T follicular helper cell (primary cell): ENCODE measurements at places on chromosomes 5 and 9.

DNA sequence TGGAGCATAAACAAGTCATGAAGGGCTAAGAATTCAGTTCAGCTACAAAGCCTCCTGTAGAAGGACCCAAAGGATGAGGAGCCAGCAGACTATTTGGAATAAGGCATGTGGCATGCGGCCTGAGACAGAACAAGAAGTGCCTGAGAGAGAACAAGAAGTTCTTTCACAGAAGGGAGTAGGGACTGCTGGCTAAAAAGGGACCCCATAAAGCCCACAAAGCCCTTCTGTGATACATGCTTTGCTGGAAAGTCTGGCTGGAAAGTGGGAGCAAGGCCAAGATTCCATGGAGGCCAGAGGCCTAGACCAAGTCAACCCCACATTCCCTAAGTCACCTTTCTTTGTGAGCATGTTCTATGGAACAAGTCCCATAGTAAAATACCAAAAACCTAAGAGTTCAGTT, 35.9 kb upstream of the UBAP2 start:
- no peak for DNase-seq

DNA sequence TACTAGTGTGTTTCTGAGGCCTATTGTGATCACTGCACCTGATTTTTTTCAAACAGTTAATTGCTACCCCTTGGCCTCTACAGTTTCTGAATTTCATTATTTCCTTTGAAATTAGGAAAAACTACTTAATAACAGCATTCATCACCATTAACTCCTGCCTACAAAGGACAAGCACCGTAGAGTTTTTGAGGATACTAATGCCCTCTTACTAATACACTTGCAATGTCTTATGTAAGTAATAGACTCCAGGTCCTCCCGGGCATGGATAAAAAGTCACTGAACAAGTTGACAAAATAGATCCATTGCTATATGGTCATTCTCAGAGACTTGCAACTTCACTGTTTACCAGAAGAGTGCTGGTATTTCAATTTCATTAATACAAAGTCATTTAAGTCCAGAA, 1172.5 kb downstream of the CDH12 start:
- no peak for DNase-seq

DNA sequence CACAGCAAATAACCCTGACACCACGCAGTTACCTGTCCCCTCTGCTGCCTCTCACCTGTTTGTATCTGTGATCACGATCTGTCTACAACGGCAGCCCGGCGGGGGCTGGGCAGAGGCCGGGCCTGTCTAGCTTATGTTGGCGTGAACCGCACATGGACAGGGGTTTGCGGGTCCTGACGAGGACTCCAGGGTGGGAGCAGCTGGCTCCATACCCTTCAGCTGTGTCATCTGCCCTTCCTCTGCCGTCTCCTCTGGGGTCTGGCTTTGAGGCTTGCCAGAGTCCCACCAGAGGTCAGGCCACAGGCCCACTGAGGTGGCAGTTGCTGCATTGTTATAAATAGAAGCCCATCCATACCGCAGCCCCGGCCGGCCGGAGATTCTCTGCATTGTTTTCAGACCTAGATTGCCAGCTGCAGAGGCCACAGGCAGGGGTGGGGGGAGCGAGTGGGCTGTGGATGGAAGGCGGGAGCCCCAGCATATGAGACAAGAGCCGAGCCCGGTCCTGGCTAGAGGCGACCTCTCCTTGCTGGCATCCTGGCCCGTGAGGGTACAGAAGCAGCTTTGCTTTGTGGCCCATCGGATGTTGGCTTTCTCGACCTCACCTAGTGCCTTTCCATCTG, 37.8 kb downstream of the FAM78A start:
- DNase-seq = no peak

GRCh38 chr5:36382890-36383289, 81.2 kb upstream of the RANBP3L start:
- no peak for DNase-seq

GRCh38 chr5:122183098-122183787, 53.9 kb downstream of the ZNF474 start:
- no peak for DNase-seq

DNA sequence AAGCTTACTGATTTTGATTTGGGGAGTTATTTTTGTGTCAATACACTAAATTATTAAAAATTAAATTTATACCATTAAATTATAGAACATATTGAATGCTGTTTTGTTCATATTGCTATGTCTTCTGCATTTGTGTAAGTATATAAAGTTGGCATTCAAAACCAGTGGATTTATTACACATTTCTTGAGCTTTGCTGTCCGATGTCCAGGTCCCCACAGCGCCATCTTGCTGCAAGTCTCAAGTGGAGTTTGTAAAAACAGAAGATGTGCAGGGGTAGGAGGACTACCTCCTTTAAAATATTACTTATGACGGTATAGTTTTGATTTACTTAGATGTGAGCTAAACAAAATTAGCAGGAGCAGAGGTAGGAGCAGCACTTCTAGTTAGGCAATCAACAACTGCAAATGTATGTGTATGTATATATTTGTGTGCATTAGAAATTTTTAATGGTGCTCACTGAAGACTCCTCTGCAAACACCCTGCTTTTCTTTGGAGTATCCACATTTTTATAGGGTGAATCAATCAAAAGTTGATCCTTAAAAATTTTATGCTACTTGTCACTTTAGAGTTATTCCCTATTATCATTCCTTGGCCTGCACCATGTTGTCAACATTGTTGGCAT, 37.4 kb downstream of the CPEB4 start:
- DNase-seq = peak; percentile 32

DNA sequence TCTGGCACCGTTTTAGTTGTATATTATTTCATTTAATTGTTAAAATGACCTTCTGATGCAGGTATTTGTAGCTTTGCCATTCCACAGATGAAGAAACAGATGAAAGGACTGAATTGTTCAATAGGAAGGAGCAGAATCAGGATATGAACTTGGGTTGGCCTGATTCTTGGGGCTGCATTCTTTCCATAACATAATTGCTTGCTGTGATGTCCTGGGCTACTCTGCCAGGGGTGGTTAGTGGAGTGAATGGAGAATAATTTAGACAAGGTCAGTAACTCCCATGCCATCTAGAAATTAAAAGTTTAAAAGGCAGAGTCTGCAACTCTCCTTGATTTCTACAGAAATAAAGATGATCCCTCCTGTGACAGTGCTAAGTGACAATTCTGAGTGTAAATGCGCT, 15.9 kb downstream of the TLR4 start:
- no peak for DNase-seq

DNA sequence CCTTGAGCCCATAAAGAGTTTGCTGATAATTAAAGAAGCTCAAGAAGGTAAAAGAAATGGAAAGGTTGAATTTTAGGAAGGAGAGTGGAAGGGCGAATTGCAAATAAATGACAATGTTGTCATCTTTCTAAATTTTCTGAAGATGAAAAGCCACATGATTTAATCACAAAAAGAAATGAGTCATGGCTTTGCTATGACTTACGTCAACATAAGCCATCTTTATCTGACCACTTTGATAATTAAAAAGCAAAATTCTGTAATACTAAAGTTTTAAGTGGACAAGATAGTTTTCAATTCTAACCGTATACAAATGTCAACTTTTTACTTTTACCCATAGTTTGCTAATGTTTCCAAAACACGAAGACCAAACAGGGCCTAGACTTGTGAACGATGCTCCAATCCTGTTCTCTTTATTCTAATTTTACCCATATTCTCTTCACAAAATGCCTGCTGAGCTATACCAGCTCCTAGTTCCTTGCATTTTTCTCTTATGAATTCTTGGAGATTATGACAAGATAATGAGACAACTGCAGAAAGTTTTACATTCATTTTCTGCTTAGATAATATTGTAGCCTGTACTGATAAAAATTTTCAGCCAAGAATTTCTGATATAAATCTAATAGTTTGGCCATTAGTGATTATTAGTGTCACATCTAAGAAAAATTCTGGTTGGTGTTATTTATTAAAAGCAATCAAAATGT, 21.8 kb upstream of the PRUNE2 start:
- no peak for DNase-seq

DNA sequence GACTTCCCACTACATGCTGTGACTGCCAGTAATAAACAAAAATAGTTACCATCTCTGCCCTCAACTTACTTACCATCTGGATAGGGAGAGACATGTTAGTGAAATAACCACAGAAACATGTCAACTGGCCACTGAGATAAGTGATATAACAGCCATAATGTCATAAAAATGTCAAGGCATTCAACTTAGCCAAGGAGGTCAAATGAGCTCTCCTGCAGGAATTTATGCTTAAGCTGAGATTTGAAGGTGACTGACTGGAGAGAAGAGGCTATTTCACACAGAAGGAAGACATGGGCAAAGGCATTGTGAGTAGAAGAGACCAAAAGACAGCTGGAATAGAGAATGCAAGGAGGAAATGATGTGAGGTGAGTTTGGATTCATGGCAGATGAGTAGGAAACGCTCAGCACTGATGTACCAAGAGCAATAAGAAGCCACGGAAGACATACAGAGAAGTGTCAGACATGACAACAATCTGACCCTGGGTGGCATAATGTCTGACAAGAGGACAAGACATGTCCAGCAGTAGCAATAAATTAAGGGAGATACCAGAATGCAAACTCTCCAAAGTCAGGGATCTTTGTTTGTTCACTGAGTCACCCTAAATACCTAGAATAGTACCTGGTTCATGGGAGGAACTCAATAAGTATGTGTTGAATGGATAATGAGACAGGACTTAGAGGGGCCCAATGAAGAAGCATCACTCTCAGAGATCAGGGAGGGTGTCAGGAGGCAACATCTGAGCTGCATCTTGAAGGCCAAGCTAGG, 318.8 kb downstream of the ACTL7B start:
- no peak for DNase-seq

- DNase-seq = no peak
These were observed 12.8 kb upstream of the TSSK1B start for GRCh38 chr5:113447498-113448050.

DNA sequence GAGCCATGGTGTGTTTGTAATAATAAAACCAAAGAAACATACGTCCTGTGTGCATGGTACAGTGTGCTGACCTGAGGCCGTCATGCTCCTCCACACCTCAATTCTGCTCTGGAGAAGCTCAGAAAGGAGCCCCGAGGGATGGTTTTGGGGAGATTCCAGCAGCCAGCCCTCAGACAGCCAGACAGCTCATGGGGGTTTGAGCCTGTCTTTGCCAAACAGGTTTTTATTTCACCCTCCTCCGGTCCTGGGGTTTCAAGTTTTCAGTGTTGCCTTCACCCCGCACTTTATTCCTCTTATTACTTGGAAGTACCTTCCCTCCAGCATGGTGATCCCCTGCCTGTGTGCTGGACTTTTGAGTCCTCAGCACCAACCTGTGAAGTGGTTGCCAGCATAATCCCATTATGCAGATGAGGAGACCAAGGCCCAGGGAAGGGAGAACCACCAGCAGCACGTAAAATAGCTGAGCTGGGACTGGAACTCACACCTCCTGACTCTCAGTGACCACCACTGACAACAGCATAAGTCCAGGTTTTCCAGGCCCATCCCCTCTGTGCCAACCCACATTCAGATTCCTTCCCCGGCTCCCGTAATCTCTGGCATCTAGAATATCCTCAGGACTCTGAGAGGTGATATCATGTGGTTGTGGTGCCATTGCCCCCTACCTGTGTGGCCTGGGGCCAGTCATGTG, 35.1 kb downstream of the TGFBI start:
- DNase-seq = no peak

GRCh38 chr9:7976167-7976755, 176.7 kb upstream of the DMAC1 start:
- peak; percentile 26 for DNase-seq

- DNase-seq = no peak
These were observed 38.1 kb downstream of the LPAR1 start for GRCh38 chr9:111000202-111000601.

GRCh38 chr9:126723807-126724172, 81.0 kb upstream of the ZBTB43 start:
- DNase-seq = no peak

- DNase-seq = no peak
These were observed 127.8 kb downstream of the GNAQ start for GRCh38 chr9:77903666-77904285.
